ENCODE measurements at places on chromosomes 3 and 15.

GRCh38 chr3:59535791-59536221, 486.0 kb upstream of the CFAP20DC start:
- DNase-seq = no peak

DNA sequence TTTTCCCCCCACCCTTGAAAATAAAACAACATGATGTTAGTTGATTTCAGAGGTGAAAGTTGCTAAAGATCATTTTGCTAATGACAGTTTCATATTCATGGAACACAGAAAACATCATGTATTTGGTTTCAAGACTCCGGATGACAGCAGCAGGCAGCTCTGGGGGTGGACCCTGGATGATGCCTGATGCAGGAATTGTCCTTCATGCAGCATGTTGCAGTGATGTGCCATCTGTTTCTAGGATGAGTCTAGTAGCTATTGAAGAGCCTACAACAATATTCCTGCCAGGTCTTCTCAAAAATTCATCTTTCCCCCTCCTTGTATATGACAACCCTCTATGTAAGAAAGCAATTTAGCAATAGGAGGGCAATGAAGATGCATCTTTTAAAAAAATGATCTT, 108.3 kb downstream of the SV2B start:
- DNase-seq = no peak

- DNase-seq = no peak
Observed at GRCh38 chr15:39455471-39455991, 125.3 kb upstream of the THBS1 start.

- DNase-seq = no peak
Observed at GRCh38 chr3:196051282-196052076, 30.4 kb downstream of the TFRC start.

- DNase-seq = no peak
Observed at GRCh38 chr3:173774294-173774693, 376.8 kb downstream of the NLGN1 start.

- DNase-seq = no peak
Observed at GRCh38 chr15:62469874-62470688, 305.0 kb upstream of the C2CD4B start.

DNA sequence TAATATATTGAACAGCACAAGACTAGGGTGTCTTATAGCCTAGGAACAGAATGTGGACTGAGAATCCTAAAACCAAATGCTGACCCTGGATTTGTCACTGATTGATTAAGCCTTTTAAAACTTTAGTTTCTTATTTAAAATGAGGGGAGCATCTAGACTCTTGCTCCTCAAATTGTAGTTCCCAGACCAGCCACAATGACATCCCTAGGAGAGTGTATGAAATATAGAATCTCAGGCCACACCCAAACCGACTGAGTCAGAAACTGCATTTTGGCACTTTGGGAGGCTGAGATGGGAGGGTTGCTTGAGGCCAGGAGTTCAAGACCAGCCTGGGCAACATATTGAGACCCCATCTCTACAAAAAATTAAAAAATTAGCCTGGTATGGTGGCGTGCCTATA, 287.8 kb upstream of the UMPS start:
- no peak for DNase-seq

GRCh38 chr3:81195478-81195877, 566.0 kb downstream of the GBE1 start:
- DNase-seq = no peak

- DNase-seq = no peak
Observed at GRCh38 chr3:147554332-147554731, 145.2 kb downstream of the ZIC1 start.
